CD4-positive, alpha-beta T cell treated with Interleukin-17A for 1 hour (primary cell): ENCODE measurements at places on chromosomes 16 and 17.

- DNase-seq, result no peak
Observed at GRCh38 chr16:88994695-88995094, 17.7 kb upstream of the CBFA2T3 start.

GRCh38 chr17:56707312-56708219 lies 114.1 kb downstream of the NOG start:
- no peak for DNase-seq

- DNase-seq, result no peak
Observed at GRCh38 chr17:51869387-51869786, 289.1 kb downstream of the CA10 start.

DNA sequence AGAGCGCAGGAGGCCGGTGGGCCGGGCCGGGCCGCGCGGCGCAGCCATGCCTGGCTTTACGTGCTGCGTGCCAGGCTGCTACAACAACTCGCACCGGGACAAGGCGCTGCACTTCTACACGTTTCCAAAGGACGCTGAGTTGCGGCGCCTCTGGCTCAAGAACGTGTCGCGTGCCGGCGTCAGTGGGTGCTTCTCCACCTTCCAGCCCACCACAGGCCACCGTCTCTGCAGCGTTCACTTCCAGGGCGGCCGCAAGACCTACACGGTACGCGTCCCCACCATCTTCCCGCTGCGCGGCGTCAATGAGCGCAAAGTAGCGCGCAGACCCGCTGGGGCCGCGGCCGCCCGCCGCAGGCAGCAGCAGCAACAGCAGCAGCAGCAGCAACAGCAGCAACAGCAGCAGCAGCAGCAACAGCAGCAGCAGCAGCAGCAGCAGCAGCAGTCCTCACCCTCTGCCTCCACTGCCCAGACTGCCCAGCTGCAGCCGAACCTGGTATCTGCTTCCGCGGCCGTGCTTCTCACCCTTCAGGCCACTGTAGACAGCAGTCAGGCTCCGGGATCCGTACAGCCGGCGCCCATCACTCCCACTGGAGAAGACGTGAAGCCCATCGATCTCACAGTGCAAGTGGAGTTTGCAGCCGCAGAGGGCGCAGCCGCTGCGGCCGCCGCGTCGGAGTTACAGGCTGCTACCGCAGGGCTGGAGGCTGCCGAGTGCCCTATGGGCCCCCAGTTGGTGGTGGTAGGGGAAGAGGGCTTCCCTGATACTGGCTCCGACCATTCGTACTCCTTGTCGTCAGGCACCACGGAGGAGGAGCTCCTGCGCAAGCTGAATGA lies 606 bp downstream of the THAP11 start:
- DNase-seq, result peak; percentile 72

GRCh38 chr17:15121426-15121825 lies 143.7 kb downstream of the PMP22 start:
- no peak for DNase-seq

- no peak for DNase-seq
Observed at GRCh38 chr16:88310796-88311605, 71.8 kb upstream of the ZNF469 start.

DNA sequence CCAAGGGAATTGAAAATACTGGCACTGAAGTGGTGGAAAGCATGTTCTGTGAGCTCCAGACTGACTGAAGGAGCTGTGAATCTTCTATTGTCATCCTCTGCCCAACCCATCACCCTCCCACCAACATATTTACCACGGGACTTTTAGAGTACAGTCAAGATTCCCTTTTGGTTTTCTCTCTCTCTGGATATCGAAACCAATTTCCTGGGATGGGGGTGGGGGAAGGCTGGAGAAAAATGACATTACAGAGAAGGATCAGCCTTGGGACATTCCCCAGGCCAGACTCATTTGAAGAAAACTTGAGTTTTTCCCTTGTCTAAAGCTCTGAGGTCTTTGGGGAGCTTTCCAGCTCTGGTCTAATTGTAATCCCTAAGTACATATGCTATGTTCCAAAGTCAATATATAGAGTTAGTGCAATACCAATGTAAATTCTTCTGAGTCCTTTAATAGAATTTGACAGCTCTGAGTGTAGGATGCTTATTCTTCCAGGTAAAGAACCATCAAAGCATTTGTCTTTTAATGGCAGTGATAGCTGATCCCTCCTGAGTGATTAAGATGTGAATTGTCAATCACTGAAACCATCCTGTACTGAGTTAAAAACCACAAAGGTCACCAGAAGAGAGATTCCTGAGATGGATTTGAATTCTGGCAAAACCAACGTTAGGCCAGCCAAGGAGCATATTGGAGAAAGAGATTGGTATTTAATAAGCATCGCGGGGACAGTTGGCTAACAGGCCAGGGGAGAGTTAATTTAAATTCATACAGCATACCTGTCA lies 48.8 kb upstream of the CCL1 start:
- no peak for DNase-seq

DNA sequence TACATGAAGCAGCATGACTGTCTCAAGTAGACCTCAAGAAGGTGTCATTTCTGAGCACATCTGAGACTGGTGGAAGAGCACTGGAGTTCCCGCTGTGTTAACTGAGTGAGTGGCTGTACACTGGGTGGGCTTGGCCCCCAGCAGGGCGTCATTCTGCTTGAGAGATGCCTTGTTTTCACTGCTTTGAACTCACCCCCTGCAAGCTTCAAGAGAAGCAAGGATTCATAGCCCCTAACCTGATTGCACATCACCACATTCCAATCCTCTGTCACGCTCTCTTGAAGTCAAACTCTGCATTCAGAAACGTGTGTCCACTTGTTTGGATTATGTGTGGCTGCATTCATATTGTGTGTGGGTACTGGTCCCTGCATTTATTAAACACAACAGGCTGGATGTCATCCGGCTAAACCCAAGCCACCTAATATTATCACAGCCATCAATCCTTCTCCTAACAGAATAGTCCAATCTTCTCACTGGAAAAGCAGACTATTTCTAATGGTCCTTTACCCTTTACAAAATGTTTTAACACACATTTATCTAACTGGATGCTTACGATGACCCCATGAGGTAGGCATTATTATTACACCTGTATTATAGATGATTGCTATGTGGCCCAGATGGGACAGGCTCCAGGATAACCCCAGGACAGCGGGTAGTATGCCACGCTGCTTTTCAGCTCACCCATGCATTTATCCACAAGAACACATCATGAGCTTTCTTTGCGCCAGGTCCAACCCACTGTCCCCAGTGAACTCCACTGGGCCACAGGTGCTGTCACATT lies 76.3 kb downstream of the USP31 start:
- DNase-seq, result no peak

DNA sequence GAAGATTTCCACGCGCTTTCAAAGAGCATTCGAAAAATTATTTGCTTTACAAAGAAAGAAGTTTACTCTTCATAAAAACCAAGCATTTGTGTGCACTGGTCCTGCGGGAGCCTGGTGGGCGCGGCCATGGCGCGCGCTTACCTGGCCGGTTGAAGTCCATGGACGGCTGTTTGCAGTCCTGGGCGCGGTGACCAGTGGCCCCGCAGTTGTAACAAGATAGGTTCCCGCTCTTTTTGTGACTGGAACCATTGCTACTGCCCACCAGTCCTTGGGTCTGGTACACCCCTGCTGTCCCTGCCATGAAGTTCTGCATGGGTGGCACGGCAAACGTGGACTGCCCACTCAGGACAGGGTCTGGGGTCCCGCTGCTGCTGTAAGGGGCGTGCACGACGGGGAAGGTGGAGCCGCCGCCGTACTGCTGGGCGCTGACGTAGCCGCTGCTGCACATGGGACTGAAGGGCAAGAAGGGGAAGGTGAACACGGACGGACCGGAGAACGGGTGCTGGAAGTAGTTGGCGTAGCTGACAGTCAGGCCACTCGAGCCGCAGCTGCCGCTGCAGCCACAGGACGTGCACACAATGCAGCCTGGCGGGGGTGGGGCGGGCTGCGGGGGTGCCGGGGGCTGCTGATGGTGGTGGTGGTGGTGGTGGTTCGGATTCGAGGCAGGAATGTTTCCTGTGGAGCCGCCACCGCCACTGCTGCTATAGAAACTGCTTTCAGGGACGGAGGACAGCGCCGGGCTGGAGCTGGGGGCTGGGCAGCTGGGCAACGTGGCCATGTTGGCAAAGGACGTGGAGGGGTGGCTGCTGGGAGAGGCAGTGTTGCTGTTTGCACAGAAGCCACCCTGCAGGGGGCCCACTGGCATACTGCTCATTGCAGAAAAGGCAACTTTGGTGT lies 19.5 kb downstream of the MAP1LC3B start:
- no peak for DNase-seq

GRCh38 chr17:18025945-18026776 lies 12.8 kb downstream of the ATPAF2 start:
- peak; percentile 29 for DNase-seq

GRCh38 chr17:75632863-75633485 lies at the start of gene SMIM5:
Gene SMIM5 (plus strand): TSS chr17:75633434. CDS start chr17:75640202, 6,768 bp downstream.
- DNase-seq, result peak; percentile 79

DNA sequence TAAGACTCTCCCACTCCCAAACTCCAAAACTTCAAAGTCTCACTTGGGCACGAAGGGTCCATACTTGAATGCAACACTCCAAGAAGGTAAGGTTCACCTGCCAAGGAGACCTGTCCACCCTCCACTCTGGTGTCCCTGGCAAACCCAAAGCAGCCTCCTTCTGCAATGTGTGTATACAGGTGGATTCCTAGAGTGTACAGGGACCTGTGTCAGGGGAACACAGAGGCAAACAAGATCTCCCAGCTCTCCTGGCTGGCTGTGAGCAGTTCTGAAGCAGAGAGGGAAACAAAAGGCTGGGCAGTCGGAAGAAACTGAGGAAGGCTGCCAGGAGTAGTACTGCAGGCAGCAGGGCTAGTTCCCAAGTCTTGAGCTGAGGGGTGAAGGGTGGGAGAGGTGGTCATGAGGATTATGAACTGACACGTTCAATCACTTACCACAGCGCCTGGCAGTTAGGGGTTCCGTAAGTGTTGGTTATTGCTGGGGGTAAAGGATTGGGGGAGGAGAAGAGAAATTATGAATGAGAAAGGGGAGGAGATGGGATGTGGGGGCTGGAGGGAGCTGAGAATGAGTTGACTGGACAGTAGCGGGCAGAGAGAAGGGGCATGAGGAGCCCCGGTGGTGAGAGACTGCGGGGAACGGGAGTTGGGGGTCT lies 795 bp downstream of the KCTD13 start:
- no peak for DNase-seq

DNA sequence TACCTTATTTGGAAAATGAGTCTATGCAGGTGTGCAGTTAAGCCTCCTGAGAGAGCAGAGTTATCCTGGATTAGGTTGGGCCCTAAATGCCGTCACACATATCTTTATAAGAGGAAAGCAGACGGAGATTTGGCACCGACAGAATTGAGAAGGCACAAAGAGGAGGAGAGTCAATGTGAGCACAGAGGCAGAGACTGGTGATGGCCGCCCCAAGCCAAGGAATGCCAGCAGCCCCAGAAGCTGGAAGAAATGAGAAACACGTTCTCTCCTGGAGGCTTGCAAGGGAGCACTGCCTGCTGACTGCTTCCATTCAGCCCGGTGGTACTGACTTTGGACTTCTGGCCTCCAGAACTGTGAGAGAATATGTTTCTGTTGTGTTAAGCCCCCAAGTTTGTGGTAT lies 3.2 kb downstream of the SLC46A1 start:
- DNase-seq, result no peak

- no peak for DNase-seq
Observed at GRCh38 chr16:51939378-51939871, 607.5 kb downstream of the TOX3 start.
